ENCODE measurements at places on chromosomes 12 and 14.

- no peak for DNase-seq
Measured at GRCh38 chr14:63710497-63710896, 17.4 kb downstream of the SGPP1 start.

GRCh38 chr12:79521576-79521975 is 169.2 kb downstream of the PAWR start:
- no peak for DNase-seq

- no peak for DNase-seq
Measured at GRCh38 chr12:47085815-47086252, 6.1 kb upstream of the AMIGO2 start.

- no peak for DNase-seq
Measured at GRCh38 chr12:2892246-2892645, 1.6 kb downstream of the TULP3 start.

- DNase-seq = no peak
Measured at GRCh38 chr12:84128117-84128991, 784.2 kb downstream of the SLC6A15 start.

- DNase-seq = no peak
Measured at GRCh38 chr14:67010602-67011001, 178.6 kb upstream of the GARIN2 start.

GRCh38 chr14:102922490-102923200 is at the start of gene AMN:
TSS of gene AMN (plus strand) at chr14:102922663. CDS start at chr14:102922689, 26 bp downstream.
- DNase-seq = no peak

- no peak for DNase-seq
Measured at GRCh38 chr12:90924406-90924805, 30.6 kb downstream of the CCER1 start.

GRCh38 chr14:52175982-52176502 is 91.5 kb upstream of the PTGDR start:
- peak; percentile 12 for DNase-seq

GRCh38 chr12:127886827-127887226 is 380.1 kb upstream of the TMEM132C start:
- DNase-seq = no peak

DNA sequence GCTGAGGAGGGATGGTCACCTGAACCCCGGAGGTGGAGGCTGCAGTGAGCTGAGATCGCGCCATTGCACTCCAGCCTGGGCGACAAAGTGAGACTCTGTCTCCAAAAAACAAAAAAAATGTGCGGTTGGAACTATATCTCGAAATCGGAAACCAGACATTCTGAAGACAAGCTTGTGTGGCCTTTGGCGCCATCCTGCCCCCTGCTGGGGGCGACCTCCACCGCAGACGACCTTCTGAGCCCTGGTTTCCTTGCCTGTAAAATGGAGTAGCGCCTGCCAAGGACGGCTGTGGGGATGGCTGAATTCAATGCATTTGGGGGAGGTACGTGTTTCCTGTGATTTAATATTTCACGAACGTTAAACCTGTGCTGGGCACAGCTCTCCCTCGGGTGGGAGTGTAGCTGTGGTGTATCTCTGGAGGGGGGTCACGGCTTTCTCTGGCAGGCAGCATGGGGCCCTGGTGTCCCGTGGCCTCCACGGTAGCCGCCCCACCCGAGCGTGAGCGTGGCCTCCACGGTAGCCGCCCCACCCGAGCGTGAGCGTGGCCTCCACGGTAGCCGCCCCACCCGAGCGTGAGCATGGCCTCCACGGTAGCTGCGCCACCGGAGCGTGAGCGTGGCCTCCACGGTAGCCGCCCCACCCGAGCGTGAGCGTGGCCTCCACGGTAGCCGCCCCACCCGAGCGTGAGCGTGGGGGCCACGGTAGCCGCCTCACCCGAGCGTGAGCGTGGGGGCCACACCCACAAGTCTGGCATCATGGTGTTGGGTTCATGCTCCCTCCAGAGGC is 55.3 kb downstream of the LRCOL1 start:
- no peak for DNase-seq

- DNase-seq = peak; percentile 91
Measured at GRCh38 chr14:51094901-51095853, at the start of gene TRIM9. TSS of gene TRIM9 (minus strand) at chr14:51095105. CDS start at chr14:51094939, 166 bp downstream.

GRCh38 chr14:23000860-23001259 is 9.1 kb downstream of the C14orf93 start:
- DNase-seq = no peak

DNA sequence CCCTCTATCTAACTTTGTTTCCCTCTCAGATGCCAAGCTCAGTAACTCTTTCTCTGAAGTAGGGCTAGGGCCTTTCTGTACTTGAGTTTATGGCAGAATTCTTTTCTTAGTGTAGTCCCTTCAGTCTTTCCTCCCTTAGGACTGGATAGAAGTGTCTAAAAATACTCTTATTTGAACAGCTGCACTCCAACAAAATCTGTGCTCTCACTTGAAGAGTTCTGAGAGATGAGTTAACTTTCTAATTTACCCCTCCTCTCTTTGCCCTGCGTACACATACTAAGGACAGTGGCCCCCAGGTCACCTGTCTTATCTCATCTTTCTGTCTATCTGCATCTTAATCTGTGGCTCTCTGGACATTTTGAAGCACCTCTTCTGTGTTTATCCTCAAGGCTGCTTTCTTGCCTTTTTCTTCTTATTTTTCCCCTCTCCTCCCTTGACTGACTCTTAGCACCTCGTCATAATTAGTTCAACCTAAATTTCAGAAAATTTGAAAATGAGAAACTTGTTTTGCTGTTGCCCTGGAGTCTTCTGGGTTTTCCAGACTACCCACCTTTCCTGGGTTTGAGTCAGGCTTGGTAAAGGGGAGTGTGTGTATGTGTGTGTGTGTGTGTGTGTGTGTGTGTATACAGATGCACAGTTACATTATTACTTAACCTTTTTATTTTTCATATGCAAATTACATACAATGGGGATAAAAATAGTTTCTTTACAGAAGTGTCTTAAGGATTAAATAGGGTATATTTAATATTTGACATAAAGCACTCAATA is 23.9 kb downstream of the NCKAP1L start:
- no peak for DNase-seq

- no peak for DNase-seq
Measured at GRCh38 chr12:43208627-43209026, 343.4 kb downstream of the ADAMTS20 start.

DNA sequence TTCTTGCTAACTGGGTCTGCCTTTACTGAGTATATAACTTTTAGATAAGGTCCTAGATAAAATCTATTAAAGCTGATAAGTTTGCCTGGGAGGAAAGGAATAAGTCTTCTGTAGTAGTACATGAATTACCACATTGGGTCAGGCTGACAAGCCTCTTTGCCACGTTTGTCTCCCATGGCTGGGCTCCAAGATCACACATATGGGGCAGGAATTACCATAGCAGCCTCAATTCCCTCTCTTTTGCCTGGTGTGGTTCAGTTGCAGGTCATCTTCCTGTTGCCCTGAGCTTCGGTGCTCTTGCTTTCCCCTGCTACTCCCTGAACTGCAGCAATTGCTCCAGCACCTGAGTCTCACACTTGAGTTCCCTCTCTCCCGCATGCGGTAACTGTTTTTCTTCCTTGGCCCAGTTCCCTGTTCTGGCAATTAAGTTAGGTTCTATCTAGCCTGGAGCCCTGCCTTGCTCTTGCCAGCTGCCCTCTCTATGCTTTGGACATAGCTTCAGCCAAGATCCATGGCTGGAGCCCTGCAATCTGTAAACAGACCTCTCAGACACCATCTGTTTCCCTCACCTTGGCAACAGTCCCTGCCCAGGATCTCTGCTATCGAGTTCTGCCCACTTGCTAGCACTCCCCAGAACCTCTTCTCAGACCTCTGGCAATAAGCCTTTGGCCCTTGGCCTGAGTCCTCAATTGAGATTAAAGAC is 5.8 kb upstream of the GLT8D2 start:
- DNase-seq = no peak

DNA sequence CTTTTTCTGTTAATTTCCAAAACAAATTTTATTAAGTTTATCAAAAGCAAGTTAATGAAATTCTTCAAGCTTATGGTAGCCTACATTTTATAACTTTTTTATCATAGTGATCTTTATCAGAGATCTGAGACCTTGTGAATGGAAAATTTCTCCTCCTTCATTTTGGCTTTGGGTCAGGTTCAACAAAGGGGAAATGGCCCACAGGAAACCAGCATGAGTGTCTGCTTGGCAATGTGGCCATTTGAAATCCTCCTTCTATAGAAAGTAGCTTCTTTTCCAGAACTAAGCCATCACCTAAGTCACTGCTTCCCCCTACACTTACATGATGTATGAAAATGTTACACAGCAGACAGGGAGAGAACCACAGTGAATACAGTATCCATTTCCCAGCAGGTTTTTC is 1.6 kb downstream of the RHOJ start:
- DNase-seq = no peak

DNA sequence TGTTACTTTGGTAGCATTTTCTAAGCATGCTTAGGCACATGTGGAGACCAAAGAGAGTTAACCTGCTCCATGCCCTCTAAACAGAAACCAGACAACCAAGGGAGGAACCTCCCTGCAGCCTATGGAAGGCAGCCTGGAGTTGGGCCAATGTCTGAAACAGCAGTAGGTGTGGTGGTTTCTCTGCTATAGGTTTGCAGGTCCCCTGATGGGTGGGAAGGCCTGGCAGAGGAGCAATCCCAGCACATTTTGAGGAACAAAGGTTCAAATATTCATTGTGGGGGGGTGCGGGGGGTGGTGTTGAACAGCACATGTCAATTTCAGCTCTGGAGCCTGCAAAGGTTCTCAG is 65.4 kb downstream of the DACT1 start:
- no peak for DNase-seq

DNA sequence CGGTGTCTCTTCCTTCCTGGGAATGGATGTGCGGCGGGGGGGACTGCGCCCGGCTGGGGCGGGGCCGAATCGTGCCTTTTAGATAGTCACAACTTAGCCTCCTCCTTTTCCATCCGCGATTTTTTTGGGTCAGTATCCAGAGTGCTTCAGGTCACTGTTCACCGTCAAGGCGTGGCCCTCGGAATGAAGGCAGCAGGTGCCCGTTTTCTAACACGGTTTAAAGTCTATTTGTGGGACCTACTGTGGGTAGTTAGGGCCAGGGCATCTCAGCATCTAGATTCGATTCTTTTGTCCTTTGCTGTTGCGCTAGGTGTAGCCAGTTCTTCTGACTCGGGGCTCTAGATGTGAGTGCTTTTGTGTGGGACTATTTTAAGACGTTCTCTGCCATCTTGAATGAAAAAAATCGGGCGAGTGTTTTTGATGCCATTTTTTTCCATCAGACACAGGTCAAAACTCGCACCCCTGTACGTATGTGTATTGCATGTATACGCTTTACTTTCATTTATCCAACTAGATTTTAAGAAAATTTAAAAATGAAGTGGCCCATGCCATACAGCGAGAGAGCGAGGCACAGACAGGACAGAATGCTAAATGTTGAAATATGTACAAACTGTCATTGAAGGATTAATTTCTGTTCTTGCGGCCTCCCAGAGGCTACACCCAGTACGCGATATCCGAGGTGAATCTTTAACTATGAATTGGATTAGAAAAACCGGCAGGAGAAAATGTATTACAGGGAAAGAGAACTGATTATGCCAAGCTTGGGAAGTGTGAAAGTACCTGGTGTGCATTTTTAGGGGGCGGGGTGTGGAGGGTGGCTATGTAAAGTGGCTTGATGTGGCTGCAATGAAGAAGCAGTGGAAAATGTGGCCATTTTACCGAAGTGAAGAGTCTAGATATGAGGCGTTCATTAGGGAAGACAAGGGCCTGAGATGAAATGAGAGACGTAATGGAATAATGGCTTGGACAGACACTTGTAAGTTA is 835 bp downstream of the VEZT start:
- DNase-seq = no peak

GRCh38 chr12:82817368-82817767 is 130.7 kb downstream of the TMTC2 start:
- DNase-seq = no peak

DNA sequence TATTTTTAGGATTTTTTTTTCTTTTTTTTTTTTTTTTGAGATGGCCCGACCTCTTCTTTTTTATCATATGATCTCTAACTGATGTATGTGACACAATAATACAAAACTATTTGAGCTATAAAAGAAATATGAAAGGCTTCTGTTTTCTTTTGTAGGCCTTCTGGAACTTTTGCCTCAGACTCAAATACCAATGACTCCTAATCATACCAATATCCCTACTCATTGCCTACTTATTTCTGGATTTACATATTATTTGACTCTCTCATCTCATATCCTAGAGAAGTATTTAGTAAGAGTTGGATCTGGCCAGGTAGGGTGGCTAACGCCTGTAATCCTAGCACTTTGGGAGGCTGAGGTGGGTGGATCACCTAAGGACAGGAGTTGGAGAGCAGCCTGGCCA is 12.7 kb upstream of the WDR89 start:
- DNase-seq = no peak

GRCh38 chr14:50675597-50675996 is 7.5 kb upstream of the SAV1 start:
- no peak for DNase-seq

DNA sequence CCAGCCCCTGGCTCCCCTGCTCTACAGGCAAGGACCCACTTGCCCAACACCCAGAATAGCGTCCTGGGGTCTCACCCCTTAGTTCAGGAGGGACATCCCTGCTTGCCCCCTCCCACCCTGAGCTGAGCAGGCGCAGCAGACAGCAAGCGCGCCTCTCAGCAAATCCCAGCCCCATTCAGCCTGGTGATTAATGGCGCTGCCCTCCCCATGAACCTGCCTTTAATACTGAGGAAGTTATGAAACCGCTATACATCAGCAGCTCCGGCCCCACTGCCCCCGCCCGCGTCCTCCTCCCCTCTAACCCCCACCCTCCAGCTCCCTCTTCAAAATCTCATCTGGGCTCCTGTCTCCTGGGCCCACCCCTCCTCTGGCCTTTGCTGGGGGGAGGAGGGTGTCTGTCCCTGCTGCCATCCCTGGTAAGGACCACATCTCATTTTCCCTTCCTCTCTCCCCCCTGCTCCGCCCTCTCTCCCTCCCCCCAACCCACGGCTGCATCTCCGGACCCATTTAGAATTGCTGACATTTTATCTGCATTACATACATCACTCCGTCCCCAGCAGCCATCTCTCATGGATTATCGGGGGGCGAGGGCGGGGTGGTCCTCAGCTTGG is 7.1 kb upstream of the SMUG1 start:
- no peak for DNase-seq

GRCh38 chr14:40280652-40281051 is 848.4 kb upstream of the FBXO33 start:
- DNase-seq = no peak
